ENCODE measurements at places on chromosomes 5 and 9.

DNA sequence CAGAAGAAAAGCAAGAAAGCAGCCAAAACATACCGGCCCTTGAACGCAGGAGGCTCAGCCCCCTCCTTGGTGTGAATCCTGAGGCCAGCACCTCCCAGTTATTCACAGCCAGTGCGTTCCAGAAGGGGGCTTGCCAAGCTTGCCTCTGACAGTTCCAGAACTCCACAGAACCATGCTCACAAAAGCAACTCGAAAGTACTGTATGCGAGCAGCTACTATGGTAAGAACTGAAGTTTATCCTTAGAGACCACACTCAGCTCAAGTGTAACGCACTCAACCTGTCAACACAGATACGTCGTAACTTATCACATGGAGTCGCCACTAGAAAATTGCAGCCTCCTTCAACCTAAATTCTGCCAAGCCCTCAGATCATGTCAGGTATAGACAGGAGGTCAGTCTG lies 1.4 kb downstream of the UBAC1 start:
- no peak for DNase-seq

DNA sequence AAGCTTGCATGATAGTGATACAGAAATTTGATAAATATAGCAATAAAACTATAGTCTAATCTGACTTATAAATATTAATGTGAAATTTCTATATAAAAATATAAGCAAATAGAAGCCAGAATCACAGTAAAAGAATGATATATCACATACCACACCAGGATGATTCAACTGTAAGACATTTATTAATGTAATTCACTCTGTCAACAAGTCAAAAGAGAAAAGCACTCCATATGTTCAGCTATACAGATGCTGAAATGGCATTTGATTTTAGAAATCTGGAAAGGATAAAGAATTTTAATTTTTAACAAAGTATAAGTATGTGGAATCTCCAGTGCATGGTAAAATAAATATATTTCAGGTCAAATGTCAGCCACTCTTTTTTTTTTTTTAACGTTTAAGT lies 372.4 kb downstream of the KCNN2 start:
- no peak for DNase-seq

GRCh38 chr9:69542942-69543704 lies 129.0 kb downstream of the APBA1 start:
- DNase-seq = peak; percentile 54

DNA sequence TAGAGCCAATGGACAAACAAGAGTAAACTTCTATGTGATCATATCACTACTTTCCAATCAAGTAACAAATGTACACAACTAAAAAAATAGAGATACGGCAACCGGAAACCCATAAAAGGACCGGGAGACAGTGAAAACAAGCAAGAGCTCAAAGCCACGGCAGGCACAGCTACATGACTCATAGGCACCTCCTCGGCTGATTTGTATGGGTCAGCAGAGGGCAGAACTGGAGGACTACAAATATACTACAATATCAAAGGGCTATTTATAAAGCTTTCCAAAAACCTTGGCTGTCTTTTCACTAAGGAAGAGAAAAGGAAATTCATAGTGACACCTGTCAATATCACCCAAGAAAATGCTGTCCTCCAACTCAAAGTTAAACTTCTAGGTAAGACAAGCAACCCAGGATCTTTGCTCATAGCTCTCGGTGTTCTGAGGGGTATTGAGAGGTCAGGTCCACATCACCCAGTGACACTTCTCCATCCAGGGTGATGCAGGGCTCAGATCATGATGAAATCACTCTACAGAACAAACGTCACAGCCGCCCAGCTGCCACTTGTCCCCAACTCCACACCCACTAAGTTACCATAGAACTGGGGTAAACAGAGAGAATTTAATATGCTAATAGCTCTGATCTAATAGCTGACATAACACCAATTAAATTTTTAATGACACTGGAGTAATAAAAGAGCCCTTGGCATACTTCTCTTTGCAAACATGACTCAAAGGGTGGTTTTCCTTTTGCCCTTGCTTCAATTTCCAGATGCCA lies 41.3 kb downstream of the PFDN1 start:
- no peak for DNase-seq

GRCh38 chr5:113806904-113807303 lies 293.4 kb downstream of the YTHDC2 start:
- DNase-seq = no peak

DNA sequence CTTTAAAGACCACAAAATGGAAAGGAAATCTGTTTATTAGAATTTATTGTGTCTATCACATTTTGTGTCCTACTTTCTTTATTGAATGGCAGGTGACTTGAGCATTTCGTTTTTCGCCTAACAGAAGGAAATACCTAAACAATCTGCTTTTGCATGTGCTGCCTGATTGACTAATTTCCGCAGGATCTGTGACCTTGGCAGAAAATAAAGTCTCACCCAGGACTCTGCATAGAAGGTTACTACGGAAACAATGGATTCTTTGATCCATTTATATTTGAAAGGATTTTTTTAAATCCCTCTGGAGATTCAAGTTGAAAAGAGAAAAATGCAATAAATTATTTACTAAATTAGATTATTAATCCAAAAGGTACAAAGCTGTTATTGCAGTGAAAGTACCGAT lies 61.0 kb upstream of the CAST start:
- DNase-seq = no peak

- DNase-seq = no peak
These were observed 2.3 kb downstream of the KLF9 start for GRCh38 chr9:70411930-70412831.

DNA sequence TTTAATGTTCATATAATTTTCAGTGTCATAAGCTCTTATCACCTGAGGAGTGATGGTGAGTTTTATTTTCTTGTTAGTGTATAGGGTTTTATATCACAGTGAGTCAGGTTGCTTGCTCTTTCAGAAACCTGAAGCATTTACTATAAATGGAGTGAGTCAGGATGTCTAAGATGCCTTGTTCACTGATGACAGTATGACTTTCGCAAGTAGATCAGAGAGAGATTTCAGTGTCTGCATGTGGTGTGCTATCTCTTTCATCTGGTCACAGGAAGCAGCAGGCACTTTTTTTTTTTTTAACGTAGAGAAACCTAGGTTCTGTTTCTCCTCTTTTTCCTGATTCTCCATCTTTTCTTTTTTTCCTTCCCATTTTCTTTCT lies 237.1 kb downstream of the DMRTA1 start:
- DNase-seq = no peak

GRCh38 chr5:145500710-145501109 lies 334.4 kb downstream of the PRELID2 start:
- DNase-seq = no peak

GRCh38 chr5:132368186-132368585 lies 1.3 kb upstream of the SLC22A5 start:
- no peak for DNase-seq

GRCh38 chr9:121613009-121613752 lies 38.3 kb upstream of the DAB2IP start:
- no peak for DNase-seq
